ENCODE measurements at places on chromosomes 3 and 15.

DNA sequence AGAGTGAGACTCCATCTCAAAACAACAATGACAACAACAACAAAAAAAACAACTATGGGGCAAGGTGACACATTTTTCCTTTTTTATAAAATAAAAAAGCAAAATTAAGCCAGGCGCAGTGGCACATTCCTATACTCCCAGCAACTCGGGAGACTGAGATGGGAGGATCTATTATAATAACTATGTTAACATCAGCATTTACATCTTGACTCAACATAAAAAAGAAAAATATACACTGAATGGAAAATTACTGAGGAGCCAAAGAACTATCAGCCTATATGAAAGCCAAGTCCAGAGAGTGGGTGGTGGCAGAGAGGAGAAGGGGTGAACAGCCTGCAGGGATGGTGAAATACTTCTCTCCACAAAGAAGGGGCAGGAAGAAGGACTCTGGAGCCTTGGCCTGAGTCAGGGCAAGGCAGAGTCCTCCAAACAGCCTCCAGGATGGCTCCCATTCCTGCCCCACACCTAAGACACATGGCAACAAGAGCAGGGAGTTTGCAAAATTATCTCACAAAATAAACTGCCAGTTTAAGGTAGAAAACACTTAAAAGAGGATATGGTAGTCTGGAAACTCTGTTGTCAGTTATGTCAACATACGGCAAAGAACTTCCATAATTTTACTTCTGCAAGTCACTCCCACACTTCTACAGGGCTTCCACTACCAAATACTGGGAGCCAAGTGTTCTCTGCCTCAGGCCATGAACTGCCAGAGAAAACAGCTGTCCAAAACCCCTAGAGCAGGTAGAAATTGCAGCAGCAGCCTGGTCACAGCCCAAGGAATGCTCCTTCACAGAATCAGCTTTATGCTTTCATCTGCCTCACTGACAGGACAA lies 25.9 kb downstream of the HSPBAP1 start:
- no peak for DNase-seq

DNA sequence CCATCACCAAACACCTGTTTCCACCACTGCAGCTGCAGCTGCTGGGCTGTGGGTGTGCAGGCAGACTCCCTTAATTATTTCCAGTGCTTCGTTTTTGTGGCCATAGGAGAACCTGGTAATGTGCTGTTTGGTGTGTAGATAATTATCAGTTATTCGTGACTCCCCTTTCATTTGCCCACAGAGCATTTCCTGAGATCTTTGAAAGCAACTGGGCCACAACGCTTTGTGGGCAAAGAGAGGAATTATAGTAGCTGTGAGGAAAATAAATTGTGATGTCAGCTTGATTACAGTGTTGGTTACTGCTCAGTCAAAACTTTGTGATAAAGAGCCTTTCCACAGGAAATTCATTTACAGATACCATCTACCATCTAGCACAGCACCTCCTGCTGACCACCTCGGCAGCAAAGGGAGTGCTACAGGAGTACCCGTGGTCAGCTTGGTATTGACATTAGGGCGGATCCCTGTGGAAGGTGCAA lies 193.3 kb upstream of the SLCO3A1 start:
- DNase-seq: no peak

- DNase-seq: no peak
Observed at GRCh38 chr3:77906102-77906709, 866.3 kb downstream of the ROBO2 start.

DNA sequence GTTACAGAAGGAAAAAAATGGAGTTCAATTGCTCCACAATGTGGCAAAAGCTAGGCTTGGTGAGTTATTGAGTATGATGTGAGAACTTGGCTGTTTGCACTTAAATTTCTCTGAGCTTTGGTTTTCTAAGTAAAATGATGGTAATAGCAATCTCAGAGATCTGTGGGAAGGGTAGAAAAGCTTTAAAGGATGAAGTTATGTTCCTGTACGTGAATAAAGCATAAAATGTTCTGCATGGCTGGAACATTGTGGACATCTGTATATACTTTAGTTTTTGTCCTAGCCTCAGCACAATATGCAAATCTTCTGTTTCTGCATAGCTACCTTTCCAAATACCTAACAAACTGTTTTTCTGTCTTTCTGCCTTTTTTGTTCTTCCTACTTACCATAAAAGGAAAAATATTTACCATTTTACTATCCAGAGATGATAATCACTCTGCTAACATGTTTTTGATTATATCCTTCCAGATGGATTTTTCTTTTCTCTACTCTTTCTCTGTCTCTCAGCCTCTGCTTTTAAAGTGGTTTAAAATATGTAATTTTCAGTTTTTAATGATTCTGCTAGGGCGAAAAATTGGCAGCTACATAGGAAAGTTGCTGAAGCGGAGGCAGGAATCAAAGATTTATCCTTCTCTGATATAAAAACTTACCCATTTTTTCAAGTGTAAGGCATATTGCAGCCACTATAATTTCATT lies 188.1 kb downstream of the FNDC3B start:
- no peak for DNase-seq
